Osteocyte (in vitro differentiated cells): ENCODE measurements at places on chromosomes 3 and 15.

GRCh38 chr3:72160351-72160750, 375.4 kb upstream of the PROK2 start:
- no peak for DNase-seq

- DNase-seq: no peak
These were observed 165.2 kb upstream of the HES1 start for GRCh38 chr3:193970773-193971206.

DNA sequence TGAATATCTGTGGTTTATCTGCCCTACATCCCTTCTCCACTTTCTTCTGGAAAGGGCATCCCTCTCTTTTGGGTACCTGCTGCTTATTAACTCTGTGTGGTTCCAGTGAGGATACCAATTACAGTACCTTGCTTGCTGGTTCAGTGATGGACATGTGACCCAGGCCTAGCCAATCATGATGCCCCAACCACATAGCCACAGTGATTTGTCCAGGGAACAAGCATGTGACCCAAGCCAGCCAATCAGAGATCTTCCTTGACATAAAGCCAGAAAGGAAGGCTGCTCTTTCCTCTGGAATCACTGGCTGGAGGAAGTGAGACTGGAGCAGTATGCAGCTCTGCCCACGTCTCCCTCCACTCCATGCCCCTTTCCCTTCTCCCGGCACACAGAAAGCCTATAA, 10.9 kb upstream of the TMEM158 start:
- no peak for DNase-seq

GRCh38 chr3:70061096-70061495, 61.6 kb downstream of the SAMMSON start:
- no peak for DNase-seq

- no peak for DNase-seq
These were observed 132.8 kb downstream of the PGPEP1L start for GRCh38 chr15:98874773-98875172.

- no peak for DNase-seq
These were observed 160.1 kb upstream of the IL12A start for GRCh38 chr3:159828542-159828943.

- DNase-seq: peak; percentile 15
These were observed 1.2 kb upstream of the ZNF445 start for GRCh38 chr3:44478606-44479094.

GRCh38 chr3:71587958-71588357, 4.4 kb upstream of the FOXP1 start:
- DNase-seq: no peak

DNA sequence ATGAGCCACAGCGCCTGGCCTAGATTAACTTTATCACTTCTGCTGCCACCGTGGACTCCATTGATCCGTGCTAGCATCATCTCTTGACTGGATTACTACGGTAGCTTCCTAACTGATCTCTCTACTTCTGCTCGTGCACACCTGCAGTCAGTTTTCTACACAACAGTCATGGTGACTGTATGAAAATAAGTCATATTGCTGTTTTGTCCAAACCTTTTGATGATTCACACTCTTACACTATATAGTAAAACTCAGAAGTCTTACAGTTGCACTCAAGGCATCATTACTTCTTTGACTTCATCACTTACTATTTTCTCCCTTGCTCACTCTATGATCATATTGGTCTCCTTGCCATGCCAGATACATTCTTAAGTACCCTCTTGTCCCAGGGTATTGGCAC, 10.1 kb downstream of the PDCD6IP start:
- DNase-seq: no peak

- DNase-seq: no peak
These were observed 48.7 kb upstream of the CRTC3 start for GRCh38 chr15:90481023-90481422.

DNA sequence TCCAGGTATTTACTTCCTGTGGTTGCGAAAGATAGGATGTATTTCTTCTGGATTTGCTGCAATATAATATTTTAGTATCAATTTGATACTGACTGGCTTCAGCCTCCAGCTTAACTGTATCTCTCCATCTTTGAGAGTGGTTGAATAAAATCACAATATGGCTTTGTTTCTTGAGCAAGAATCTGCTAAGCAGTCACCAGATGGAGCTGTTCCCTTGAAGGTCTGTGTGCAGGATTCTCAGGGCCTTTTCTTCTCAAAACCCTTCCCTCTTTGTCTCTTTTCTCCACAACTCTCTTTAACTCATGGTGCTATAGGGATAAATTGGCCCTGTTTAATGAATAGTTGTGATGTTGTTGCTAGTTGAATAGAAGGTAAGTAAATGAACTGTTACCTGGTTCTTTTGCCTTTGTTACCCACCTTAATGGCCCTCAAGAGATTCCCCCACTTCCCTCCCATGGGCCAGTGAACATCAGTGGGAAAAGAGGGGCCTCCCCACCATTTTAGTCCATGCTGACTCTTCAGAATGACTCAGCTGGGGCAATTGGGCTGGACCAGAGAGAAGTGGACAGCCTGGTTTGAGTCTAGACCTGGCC, 34.8 kb upstream of the RAB6B start:
- peak; percentile 70 for DNase-seq

DNA sequence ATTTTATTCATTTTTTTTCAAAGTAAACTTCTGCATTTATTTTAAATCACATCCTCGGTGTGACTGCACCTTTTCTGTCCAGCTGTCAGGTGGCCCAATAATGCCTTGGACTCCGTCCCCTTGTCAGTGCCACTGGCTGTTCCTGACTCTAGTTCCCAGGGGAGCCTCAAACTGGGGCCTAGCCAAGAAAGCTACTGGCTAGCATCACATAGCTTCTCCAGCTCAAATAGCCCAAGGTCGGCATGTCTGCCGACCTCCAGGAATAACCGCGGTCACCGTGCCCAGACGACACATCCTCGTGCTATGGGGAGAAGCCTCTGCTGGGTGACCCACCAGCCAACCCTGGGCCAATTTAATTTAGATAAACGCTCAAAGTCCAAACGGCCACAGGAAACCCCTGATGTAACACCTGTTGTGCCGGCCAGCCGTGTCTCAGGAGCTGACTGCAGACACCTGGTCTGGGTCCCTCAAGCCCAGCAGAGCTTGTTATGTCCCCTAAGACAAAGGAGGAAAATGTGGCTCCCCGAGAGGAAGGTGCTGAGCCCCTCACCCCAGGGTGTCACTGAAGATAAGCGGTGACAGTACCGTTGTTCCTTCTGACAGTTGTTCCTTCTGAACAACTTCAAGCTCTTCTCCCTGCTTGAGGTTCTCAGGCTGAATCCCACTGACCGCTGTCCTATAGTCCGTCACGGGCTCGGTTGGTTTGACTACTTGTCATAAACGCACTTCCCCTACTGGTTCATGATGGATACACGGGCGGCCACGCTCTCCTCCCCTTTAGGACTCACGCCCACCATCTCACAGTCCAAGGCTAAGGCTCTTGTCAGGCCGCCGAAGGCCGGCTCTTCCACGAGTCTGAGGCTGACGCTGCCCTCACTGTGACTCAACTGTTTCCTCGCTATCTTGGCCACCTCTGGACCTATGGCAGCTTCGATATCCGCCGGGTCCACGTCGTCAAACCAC, 126.2 kb downstream of the KLF13 start:
- DNase-seq: peak; percentile 75

- no peak for DNase-seq
These were observed 25.3 kb downstream of the TRA2B start for GRCh38 chr3:185912512-185912911.

DNA sequence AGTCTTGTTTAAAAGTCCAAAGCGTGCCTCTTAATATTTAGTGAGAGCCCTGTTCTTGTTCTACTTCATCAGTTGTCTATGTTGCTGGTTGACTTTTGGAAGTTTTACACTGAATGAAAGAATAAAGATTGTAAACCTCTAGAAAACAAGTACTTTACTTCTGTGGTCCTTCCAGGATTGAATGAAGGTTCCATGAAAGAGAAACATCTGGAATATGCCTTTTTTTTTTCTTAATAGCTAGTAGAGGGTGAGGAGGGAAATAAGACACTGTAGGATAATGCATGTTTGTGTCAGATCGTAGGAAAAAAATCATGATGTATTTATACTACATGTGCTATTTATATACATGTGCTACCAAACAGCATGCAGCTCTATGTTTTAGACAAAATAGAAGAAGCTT, 203.0 kb downstream of the GHSR start:
- no peak for DNase-seq

DNA sequence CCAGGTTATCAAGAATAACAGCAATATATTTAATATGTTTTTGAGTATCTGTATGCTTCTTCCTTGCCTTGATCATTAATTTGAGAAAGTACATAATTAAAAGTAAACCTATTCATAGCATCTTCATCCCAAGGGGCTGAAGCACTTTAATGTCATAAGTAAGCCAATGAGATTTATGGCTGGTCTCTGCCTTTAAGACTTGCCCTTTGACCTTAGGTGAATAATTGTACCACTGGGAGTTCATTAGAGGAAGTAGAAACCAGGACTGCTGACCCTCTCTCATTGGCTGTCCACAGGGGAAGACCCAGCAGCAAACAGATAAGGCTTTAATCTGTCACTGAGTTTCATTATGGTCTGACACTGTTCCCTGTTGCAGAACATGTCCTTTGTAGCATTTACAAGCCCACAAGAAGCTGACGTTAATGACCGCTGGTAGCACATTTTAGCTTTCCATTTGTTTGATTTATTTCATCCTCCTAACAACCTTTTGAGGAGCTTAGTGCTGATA, 16.3 kb upstream of the ERC2 start:
- no peak for DNase-seq

DNA sequence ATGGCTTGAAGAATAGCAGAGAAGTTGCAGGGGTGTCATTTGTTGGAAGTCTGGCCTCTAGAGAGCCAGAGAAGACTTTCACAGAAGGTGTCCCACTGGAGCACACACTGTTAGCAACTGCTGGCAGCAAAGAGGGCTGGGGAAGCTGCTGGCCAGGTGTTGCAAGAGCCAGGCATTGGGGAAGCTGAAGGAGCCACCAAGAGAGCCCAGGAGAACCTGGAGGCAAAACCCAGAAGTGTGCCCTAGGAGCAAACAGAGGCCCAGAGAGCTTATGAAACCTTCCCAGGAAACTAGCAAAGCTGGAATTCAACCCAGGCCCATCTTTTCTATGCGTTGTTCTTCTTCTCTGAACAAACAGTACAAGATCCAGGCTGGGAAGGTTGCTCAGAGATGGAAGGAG, 132.7 kb upstream of the TRIM42 start:
- DNase-seq: no peak

- DNase-seq: no peak
These were observed 170.7 kb upstream of the FAM3D start for GRCh38 chr3:58837141-58837843.

- no peak for DNase-seq
These were observed 7.7 kb downstream of the DUOXA2 start for GRCh38 chr15:45121706-45122417.

GRCh38 chr3:124882816-124883747, 4.1 kb downstream of the ITGB5 start:
- DNase-seq: no peak

DNA sequence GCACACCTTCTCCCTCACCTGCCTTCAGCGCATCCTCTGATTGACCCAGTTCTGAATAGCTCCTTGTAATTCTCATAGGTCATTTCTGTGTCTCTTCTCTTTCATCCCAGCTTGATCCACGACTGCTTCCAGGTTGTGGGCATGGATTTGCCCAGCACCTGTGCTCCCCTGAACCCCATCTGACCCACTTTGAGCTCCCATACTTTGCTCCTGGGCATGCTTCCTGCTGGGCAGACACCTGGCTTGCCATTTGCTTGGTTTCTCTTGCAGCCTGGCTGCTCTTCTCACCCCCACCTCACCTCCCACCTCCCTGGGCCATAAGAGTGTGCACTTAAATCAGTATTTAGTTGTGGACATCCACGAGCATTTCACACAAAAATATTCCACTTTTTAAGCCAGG, 635.5 kb downstream of the TBL1XR1 start:
- no peak for DNase-seq

DNA sequence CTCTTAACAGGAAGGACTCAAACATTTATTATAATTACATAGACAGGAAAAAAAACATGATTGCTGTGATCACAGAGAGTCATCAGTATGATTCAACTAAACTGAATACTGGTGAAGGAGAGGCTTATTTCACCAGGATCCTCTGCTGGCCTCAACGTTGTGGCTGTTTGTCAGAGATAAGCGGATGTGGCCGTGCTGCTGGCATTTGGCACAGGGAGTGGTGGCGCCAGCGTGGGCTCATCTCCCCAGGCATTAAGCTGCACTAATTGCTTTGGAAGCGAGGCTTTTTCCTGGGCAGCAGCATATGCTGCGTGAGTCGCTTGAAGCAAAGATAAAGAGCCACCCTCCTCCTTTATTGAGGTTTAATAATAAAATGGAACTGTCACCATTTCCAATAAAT, 306.7 kb downstream of the LRTM1 start:
- DNase-seq: peak; percentile 32

GRCh38 chr3:71673486-71673885, 51.7 kb downstream of the EIF4E3 start:
- DNase-seq: no peak

GRCh38 chr15:57283774-57284503, 92.4 kb upstream of the CGNL1 start:
- no peak for DNase-seq

DNA sequence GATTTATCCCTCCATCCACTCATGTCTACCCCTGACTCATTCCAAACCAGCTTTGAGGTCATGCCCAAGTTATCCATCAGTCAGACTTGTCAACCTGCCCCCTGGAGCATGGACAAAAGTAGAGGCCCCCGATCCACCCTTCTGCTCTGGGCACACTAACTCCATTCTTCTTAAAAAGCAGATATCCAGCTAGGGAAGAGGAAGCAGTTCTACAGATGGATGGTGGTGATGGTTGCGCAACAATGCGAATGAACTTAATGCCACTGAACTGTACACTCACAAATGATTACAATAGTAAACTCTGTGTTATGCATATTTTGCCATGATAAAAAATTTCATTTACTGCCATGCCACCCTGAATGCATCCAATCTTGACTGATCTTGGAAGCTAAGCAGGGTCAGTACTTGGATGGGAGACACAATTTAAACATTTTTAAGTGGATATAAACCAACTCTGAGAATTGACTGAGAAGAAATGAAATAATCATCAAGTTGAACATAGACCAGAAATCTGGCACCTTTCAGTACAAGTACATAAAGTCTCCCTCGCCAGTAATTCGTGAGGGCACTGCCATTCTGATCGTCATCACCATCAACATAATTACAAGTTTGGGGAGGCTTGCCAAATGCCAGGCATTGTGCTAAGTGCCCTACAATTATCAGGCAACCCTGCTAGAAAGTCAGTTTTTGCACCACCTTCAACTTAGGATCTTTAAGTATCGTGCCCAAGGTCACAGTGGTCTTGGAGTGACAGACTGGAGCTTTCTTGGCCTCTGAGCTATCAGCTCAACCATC, 124.8 kb downstream of the ATP10A start:
- peak; percentile 23 for DNase-seq

GRCh38 chr3:99934975-99935797, 117.5 kb downstream of the CMSS1 start:
- no peak for DNase-seq

GRCh38 chr3:52052831-52053306, 3.5 kb downstream of the DUSP7 start:
- peak; percentile 88 for DNase-seq

- DNase-seq: no peak
These were observed 4.3 kb upstream of the FNDC3B start for GRCh38 chr3:172034786-172035685.

- no peak for DNase-seq
These were observed 44.7 kb downstream of the IFT57 start for GRCh38 chr3:108177536-108177935.
